ENCODE measurements at places on chromosomes 1 and 21.

DNA sequence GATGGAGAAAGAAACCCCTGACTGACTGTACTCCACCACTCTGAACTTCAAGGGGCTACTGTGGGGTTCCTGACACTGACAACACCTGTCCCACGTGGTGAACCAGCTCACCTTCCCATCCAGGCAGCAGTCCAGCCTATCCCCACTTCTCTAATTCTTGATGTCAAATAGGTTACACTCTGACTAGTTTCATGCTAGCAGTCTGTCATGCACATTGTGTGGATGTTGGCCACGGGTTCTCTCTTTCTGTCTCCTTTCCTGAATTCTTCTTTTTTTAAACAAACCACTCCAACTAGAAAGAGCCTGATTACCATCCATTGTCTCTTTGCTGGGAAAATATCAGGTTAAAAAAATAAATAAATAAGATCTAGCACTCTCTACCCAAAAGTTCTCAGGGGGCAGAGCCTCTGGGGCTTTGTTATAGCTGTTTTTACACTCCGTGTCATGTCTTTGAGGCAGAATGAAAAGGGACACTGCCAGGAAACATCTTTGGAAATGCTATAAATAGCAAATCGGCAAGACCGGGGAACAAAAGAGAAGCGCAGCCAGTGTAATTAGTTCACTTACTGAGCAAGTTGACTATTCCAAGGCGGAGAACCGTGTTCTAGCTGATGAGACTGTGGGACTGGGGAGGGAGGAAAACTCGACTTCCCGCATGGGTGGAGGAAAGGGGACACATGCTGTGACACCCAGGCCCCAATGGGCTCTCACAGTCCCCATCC, 356.1 kb downstream of the OMA1 start:
- DNase-seq: no peak

DNA sequence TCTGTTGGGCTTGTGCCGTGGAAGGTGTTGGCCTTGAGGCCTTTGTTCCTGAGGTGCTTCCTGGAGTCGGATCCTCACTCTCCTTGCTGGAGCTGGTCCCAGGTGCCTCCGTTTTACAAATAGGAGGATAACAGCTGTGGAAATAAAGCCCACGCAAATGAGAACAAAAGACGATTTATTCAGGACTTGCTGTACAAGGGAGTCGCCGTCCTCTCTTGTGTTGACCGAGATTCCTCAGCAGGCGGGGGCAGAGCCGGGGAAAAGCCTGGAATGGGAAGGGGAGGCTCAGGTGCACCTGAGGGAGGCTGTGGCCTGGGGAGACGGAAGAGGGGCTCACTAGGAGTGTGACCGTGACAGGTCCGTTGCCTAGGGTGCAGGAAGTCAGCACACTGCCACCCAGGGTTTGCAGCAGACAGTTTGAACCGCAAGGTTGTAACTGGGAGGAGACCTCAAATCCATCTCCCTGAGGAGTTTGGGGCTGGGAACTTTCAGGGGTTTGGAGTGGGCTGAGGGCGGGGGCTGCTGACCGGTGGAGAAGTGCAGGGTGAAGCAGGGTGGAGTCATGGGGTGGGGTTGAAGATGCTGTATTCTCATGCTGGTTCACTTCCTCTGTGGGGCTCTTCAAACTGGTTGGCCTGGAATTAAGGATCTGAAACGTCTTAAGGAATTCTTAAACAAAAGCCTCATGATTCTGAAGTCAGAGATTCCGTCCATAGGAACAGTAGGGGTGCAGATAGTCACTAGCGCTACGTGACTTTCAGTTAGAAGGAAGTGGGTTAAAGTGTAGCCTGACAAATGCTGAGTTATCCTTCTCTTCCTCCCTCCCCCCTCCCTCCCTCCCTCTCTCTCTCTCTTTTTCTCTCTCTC, 2.6 kb upstream of the CSTB start:
- DNase-seq: peak; percentile 48

GRCh38 chr1:65224681-65225091, 76.7 kb downstream of the AK4 start:
- no peak for DNase-seq

DNA sequence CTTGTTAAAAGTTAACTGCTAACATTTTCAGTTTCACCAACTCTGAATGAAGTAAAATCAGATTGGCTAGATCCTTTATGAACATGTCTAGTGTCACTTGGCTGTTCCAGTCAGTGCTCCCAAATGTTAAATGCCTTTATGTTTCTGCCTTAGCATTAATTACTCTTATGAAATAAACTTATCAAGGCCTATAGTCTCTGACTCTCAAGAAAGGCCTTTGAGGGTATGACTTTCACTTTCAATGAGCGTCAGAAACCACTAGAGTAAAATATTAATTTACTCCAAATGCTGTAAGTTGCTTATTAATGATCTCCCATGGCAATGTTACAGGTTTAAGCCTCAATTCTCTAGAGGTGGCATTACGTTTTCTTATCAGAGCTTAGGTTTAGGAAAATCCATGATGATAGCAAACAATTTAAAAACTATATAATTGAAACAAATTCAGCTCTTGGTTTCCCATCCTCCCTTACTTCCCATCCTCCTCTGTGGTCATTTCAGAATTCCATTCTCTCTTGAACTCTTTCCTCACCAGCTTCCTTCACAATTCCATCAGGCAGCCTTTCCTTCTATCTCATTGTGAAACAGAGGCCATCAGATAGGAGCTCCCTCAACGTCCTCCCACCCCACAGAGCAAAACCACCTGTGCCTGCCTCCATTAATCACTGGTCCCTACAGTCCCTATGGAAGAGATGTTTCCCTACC, 108.6 kb upstream of the COP1 start:
- DNase-seq: no peak

DNA sequence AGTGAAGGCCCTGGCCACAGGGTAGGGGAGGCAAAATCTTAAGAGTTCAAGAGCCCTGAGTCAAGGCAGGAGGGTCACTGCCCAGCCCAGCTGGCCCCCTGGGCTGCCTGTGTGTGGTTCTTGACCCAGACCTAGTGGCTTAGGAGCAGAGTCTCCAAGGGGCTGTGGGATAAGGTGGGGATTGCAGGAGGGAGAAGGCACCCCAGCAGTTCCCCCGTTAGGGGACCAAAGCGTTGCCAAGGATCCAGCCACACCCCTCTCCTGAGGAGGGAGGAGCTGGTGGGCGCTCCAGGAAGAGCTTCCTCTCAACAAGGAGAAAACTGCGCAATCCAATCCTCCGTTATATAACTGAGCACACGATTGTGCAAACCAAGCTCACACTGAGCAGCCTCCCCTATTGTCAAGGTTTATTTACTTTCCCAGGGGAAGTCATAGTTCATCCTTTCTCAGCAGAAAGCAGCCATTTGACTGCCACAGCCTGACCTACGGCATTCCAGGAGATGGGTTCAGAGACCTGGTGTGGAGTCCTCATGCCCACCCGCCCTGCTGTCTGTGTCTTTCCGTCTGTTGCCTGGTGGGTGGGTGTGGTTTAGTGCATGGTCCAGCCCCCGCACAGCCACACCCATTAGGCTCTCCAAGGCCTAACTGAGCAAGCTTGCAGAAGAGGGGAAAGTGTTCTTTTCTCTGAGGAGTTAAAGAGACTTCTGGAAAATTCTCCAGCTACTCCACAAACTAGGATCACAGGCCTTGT, 3.5 kb downstream of the EPHX1 start:
- no peak for DNase-seq

GRCh38 chr1:231187571-231187970, 25.7 kb downstream of the TRIM67 start:
- no peak for DNase-seq

DNA sequence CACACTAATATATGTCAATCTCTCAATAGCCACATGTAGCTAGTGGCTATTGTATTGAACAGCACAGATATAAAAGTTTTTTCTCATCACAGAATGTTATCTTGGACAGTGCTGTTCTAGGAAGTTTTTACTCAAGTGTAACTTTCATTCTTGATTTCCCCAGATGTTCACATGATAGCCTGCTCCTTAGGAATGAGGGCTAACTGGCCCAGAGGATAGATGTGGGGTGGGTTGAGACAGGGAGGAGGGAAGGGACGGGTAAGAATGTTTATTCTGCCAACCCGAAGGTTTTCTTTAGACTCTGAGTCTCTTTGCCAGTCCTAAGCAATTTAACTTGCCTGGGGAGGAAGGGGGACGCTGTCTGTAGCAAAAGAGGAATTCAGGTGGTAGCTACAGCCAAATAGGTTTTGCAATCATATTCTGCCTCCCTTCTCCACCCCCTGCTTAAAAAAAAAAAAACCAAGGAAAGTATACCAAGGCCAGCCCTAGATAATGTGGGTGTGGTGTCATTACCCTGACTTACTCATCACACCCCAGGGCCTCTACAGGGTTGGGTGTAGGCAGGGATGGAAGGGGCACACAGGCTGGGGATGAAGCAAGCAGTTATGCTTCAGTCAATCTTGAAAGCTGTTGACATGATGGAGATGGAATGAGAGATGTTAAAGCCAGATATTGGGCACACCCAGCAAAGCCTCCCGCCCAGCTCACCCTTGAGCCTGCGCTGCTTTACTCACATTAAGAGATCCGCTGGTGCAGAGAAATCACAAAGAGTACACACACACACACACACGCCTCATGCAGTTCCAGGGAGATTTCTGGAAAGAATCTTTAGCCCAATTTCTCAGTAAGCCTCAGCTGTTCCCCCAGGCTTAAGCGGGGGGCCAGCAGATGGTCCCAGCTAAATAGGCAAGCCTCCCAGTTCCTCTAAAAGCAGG, 59.9 kb downstream of the PLXNA2 start:
- no peak for DNase-seq

GRCh38 chr1:82777240-82777639, 976.5 kb downstream of the ADGRL2 start:
- no peak for DNase-seq

DNA sequence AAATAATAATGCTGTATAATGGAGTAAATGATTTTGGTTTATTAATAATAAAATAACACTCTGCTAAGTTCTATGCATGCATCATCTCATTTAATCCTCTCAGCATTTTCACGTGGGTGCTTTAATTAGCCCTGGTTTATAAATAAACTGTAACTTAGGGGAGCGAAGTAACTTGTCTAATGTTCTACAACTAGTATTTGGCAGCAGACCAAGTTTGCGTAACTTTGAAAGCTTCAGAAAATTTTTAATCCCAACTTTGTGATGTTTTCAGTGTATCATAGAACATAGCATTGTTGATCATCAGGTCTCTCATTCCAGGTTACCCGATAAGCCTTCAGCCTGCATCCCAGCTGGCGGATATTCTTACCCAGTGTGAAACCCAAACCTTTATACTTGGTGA, 322.4 kb upstream of the SGIP1 start:
- no peak for DNase-seq

- DNase-seq: no peak
Observed at GRCh38 chr1:103948526-103948925, 198.8 kb downstream of the AMY1C start.

DNA sequence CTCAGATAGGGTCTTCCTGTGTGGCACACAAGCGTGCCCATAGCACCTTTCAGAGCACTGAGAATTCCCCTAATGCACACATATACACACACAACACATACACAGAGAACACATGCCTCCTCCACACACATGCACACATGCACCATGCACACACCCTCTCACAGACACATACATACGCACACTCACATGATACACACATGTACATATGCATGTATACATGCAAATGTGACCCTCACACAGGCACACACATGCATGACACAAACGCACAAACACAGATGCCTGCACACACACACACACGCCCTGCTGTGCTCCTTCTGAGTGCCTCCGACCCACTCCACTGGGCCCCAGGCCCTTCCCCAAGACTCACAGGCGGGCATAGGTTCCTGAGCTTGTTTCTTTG, 251.0 kb downstream of the PTPRU start:
- no peak for DNase-seq

GRCh38 chr1:238672262-238672661, 714.1 kb upstream of the CHRM3 start:
- no peak for DNase-seq

DNA sequence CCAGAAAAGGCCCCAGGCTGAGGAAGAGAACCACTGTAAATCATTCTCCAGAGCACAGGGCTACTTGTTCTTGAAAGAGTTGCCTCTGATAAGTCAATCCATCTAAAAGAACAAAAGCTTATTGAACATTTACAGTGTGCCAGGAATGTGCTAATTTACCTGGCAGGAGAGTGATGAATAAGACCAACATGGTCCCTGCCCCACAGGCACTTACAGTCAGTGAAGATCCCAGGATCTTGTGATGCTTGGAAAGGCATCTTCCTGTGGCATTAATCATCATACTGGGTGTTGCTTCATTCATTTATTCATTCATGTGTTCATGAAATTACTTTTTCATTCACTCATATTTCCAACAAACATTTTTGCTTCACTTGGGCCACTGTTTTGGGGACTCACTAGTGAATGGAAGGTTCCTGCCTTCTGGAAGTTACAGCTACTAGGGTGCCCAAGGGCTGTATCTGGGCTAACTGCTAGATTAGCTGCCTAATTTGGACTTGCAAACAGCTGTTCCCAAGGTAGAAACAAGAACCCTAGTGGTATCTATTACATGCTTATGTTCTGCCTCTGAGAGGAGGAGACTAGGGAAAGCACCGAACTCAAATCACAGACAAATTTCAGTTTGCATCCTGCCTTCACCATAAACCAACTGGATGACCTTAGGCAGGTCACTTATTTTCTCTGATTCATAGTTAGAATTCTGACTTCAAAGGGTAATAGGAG, 133.5 kb downstream of the CLIC6 start:
- no peak for DNase-seq

- no peak for DNase-seq
Observed at GRCh38 chr1:10155087-10155712, 55.2 kb upstream of the KIF1B start.

DNA sequence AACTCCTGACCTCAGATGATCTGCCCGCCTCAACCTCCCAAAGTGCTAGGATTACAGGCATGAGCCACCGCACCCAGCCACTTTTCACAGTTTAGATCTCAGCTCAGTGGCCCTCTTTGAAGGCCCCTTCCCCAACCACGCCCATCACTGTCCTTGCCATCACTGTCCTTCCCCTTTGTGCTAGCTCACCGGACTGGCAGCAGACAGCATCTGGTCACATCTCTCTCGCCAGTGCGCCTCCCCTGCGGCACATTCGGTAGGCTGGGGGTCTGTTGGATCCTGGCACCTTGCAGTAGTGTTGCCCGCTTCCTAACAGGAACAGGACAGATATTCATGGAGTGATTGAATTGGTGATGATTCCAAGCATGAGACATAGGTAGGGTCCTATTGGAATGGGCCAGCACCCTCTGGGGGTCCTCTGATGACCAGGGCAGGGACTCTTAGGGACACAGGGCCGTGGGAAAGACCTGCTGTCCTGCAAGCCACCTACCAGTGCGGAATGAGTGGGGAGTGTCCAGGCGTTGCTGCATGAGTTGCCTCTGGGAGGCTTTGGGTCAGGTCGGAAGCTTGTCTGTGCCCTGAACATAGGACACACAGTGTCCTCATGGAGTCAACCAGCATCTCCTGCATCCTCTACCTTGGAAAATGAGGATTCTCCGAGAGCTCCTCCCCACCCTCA, 178.8 kb upstream of the VAMP3 start:
- DNase-seq: no peak

All from activated CD4-positive, alpha-beta memory T cell treated with anti-CD3 and anti-CD28 coated beads, Interleukin-2, amount 10 ng/mL, durations not matched to agents 7 days and 5 days (primary cell).